RKO (cell line): ENCODE measurements at places on chromosomes 12 and 14.

GRCh38 chr12:121803861-121804416, at the start of gene SETD1B:
Gene SETD1B (plus strand): TSS chr12:121804009. CDS start chr12:121804738, 729 bp downstream.
- DNase-seq, result peak; percentile 72

- no peak for DNase-seq
Measured at GRCh38 chr14:100698066-100698465, 28.6 kb upstream of the DLK1 start.

DNA sequence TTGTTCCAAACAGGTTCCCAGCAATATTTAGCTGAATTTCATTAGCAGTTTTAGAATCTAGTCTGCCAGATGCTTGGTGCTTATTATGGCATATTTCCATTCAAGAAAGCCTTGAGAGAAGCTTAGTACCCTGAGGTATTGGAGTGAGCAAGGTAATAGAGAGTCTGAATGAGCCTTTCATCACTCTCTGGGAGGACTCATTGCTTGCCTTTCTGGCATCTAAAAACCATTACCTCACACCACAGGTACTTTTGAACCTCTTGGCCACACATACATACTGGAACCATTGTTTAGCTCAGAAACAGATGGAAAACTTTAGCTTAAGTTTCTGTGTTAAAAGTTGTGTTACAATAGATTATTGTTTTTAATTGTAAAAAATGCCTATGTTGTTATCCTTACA, 27.4 kb upstream of the KCNH3 start:
- no peak for DNase-seq

- peak; percentile 75 for DNase-seq
Measured at GRCh38 chr12:27305673-27306456, 26.8 kb upstream of the BMAL2 start.

DNA sequence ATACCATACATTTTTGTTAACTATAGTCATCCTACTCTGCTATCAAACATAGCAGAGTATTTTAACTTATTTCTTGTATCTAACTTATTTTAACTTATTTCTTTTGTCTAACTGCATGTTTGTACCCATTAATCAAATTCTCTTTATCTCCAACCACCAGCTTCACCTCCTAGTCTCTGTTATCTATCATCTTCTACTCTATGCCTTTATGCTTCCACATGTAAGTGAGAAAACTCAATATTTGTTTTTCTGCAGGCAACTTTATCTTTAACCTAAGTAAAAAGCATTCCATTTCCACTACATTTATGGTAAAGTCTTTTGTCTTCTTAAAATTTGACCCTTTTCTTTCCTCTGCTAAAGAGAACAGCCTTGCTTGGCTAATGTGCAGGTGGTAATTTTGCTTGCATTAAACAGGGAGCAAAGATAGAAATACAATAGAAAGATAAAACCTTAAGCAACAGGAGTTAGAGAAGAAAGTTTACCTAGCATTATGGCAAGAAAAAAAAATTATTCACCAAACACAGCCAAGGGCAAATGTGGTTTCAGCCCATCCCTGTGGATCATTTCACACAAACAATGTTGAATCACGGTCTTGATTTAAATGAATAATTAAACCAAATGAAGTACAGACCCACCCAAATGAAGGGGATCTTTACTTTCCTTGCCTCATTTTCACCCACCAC, 110.9 kb upstream of the TSPAN8 start:
- DNase-seq, result no peak

GRCh38 chr14:58765418-58765831, 127.7 kb downstream of the DACT1 start:
- no peak for DNase-seq

- no peak for DNase-seq
Measured at GRCh38 chr12:95674163-95674562, 116.4 kb downstream of the NTN4 start.

- no peak for DNase-seq
Measured at GRCh38 chr12:106601031-106601430, 18.2 kb downstream of the RFX4 start.

DNA sequence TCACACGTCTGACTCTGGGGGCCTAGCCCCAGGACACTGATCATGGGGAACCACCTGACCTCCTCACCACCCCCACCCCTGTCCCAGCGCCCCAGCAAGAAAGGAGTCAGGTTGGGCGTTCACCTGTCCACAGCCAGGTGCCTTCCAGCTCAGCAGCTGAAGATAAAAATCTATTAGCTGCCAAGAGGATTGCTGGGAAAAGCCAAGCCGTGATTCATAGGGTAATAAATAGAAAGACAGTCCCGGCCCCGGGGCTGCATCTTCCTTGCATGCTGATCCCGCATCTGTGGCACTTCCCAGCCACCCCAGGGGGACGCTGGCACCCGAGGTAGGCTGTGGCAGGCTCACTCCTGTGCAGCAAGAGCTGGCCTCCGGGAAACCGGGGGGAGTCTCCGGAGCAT, 70.2 kb upstream of the NCOR2 start:
- DNase-seq, result no peak

GRCh38 chr12:49279706-49280159, 14.9 kb downstream of the TUBA1C start:
- DNase-seq, result no peak

- DNase-seq, result no peak
Measured at GRCh38 chr14:101073598-101073965, 170.1 kb upstream of the RTL1 start.

DNA sequence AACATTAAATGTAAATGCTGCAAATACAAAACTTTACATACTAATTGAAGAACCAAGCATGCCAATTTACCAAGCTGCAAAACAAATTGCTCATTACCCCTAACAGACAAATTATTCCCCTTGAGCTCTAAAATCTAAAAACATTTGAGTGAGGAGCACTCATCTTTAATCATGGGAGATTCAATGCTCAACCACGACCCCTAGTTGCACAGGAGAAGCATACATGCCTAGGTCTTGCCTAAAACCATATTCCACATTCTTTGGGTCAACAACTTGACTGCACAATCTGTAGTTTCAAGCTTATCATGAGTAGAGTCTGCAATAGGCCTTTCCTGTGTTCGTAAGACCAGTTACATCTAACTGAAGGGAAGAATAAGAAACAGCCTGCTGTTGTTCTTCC, 69.7 kb downstream of the MGAT4C start:
- DNase-seq, result no peak

DNA sequence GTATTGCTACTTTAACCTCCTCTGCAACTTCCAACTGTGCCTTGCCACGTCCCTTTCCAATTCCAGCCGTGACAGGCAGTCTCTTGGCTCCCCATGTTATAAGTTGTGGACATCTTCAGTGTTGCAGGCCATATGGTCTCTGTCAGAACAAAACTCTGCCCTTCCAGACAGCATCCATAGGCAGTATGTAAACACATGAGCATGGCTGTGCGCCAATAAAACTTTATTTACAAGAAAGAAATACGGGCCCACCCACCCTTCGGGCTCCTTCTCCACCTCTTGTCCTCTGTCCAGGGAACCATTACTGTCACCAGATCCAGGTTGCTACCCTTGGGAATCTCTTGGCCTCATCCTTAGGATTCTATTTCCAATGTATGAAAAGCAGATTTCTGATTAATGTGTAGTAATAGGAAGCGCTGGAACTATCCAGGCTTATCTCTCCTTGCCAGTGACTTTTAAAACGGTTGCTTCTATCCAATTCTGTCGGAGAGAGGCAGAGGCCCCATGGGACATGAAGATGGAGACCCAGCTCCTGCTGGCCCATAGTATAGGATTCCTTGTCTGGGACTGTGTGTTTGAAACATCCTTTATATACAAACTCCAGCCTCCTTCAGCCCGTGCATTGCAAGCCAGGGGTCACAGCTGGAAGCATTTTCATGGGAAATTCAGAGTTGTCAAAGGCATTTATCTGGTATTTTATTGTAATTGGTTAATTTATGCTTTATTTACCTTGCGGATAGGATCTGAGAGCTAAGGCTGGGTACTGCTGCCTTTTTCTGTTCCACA, 114.4 kb downstream of the ZNF664 start:
- no peak for DNase-seq

DNA sequence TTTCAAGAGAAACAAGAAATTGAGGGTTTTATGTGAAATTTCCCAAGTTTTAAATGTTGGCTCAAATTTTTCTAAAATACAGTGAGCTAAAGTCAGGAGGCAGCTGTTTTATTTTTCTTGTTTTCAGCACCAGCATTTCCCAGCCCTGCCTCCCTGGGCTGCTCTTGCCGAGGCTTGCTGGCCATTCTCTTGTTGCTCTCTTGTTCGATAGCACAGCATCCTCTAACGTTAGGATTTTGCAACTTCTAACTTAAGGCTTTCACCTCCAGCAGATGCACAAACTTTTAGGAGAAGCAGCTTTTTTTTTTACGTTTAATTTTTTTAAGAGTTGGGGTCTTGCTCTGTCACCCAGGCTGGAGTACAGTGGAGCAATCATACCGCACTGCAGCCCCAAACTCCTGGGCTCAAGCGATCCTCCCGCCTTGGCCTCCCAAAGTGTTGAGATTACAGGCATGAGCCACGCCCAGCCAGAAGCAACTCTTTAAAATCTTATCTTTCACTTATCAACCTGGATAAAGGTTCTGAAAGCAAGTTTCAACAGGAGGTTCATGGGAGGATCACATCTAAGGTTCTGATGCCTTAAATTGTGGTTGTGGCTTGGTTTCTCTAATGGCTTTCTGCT, 40.2 kb downstream of the B4GALNT3 start:
- DNase-seq, result no peak

DNA sequence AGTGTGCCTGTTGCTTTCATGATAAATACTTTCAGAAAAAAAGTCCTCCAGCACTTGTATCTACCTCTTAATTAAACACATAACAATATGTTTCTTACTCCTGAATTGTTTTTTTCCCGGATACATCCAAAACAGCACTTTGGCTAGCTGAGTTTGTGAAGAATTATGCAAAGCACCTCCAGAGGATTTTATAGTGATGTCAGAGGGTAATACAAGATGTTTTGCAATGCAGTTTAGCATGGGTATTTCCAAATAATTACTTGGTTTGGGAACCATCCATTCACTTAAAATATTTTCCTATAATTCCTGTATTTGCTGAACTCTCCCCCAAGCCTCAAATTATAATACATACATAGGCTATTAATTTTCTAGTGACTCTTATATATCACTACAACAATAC, 37.7 kb upstream of the DBX2 start:
- no peak for DNase-seq

DNA sequence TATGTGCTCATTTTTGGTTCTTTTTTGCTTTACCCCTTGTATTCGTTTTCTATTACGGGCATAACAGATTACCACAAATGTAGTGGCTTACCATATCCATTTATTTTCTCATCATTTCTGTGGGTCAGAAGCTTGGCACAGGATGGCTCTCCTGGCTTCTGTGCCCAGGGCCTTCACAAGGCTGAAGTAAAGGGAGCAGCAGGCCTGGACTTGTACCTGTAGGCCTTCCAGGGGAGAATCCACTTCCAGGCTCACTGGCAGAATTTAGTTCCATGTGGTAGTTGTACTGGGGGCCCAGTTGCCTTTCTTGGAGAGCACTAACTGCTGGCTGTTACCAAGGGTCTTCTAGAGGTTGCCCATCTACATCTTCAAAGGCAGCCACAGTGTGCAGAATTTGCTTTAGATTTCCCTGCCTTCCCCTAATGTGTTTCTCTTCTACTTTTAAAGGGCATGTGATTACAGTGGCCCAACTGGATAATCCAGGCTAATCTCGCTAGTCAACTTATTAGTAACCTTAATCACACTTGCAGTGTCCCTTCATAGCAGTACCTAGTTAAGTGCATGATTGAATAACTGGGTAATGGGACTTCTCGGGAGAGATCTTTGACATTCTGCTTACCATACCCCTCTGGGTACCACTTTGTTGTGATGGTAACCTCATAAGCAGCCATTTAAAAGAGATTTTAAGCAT, 67.0 kb downstream of the CRADD start:
- no peak for DNase-seq

DNA sequence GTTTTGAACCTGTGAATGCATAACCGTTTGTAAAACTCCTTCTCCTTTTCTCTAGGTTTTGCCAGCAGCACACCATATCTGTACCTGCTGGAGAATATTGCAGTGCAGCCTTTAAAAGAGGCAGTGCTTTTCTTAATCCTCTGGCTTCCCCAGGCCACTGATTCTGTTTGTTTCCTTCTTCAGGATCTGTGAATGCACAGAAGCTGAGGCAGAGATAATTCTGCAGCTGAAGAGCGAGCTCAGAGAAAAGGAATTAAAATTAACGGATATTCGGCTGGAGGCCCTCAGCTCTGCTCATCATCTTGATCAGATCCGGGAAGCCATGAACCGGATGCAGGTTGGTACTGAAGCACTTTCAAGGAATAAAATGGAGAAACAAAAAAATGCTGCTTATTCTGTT, 348.7 kb downstream of the NAV3 start:
- no peak for DNase-seq

- no peak for DNase-seq
Measured at GRCh38 chr14:60079723-60080122, 12.0 kb upstream of the PCNX4 start.

DNA sequence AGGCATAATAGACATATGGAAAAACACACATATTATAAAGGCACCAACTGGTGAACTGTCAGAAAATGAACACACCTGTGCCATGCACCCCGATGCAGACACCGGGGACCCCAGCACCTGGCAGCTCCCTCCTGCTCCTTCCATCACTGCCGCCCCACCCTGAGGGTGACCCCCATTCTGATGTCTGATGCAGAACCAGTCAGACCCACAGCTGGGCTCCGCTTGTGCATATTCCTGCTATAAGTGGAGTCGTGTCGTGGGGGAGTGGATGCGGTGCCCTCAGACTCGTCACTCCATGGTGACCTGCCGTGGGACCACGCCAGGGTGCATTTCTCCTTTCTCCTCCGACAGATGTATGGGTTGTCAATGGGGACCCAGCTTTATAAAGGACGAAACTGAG, 45.7 kb upstream of the MEG3 start:
- no peak for DNase-seq

GRCh38 chr12:124786061-124786964, 77.4 kb downstream of the SCARB1 start:
- no peak for DNase-seq

DNA sequence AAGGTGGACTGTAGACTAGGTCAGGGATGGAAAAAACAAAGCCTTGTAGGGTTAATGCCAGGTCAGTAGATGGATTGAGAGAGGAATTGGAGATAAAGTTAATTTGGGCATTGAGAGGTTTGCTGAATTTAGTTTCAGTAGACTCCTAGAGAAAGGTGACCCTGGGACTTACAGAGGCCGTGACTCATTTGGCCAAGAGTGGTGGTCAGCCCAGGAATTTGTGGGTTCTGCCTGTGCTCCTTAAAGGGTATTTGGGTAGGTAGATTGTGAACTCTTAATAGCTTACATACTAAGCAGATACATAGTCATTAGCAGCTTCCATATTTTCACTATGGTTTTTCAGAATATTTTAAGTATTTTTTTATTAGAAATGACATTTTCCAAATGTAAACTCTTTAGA, 21.8 kb downstream of the PLEKHA5 start:
- no peak for DNase-seq

DNA sequence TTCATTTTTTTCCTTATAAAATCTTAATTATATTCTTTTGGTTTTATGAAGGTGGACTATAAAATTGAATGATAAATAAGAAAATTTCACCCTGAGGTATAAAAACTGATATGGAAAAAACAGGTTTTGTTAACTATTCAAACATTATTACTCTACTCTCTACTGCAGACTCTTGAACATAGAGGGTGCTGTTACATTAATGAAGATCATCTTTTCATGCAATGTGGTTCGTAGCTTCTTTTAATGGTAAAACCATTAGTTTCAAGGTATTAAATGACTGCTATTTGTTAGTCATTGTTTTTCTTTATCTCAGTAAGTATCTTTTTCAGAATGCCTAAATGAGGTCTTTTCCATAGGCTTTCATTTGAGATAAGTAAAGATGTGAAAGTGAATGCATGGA, 510.4 kb downstream of the SLC16A7 start:
- DNase-seq, result peak; percentile 30
